ENCODE measurements at places on chromosomes 5 and 9.

- peak; percentile 63 for DNase-seq
Measured at GRCh38 chr5:147481874-147482705, 27.8 kb downstream of the DPYSL3 start.

DNA sequence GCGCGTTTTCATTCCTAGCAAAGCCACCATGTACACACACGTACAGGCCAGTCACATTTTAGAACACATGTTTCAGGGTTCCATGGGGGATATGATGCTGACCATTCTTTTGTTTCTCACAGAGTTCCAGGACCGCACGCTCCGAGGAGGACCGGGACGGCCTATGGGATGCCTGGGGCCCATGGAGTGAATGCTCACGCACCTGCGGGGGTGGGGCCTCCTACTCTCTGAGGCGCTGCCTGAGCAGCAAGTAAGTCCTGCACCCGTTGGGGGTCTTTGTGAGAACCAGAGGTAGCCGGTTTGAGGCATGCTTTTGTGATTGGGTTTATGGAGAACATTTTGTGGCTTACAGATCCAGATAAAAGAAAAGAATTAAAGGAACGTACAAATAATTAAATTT lies 30.8 kb downstream of the ADAMTSL1 start:
- DNase-seq: no peak

GRCh38 chr5:122322801-122323548 lies 10.9 kb downstream of the SNCAIP start:
- DNase-seq: no peak

DNA sequence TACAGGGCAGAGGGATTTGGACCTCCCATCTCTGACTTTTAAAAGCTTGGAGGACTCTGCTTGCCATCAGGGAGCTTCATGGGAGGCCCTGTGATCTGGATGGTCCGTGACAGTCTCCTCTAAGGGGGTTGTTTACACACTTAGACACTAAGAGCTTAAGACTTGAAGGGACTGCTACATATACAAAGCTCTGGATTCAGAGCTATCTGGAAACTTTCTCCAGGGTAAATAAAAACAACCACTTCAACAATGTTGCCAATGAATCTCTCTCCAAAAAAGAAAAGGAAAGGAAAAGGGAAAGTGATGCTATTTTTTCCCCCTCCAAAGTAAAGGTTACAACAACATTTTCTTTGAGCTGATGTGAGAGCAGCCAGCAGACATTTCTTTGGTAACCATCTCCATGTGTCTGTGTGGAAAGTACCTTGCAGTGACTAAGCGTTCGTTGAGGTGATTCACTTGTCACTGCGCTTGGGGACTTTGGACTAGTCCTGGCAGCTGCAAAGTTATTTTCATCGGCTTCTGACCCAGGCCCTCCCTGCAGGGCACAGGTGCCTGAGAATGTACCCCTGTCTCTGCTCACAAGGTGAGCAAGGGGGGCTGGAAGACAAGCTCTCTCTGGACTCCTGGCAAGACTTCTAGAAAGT lies 262.1 kb upstream of the KLF4 start:
- DNase-seq: peak; percentile 83

DNA sequence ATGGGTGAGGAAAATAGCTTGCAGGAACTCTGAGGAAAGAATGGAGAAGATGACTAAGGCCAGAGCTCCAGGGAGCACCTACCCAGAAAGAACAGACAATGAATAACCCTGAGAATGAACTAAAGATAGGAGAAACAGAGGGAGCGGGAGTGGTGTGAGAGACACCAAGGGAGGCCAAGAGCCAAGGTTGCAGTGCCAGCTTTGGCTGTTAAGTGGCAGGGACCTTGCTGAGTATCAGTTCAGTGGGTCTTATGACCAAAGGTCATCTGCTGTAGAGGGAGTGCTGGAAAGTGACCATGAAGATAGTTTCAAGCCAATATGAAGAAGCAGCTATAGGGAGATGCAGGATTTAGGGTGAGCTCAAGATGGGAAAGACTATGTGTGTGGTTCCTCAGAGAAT lies 16.7 kb downstream of the P4HA2 start:
- no peak for DNase-seq

- peak; percentile 91 for DNase-seq
Measured at GRCh38 chr9:69672596-69673310, 582 bp upstream of the APBA1 start.
